ENCODE measurements at places on chromosomes 5 and 9.

DNA sequence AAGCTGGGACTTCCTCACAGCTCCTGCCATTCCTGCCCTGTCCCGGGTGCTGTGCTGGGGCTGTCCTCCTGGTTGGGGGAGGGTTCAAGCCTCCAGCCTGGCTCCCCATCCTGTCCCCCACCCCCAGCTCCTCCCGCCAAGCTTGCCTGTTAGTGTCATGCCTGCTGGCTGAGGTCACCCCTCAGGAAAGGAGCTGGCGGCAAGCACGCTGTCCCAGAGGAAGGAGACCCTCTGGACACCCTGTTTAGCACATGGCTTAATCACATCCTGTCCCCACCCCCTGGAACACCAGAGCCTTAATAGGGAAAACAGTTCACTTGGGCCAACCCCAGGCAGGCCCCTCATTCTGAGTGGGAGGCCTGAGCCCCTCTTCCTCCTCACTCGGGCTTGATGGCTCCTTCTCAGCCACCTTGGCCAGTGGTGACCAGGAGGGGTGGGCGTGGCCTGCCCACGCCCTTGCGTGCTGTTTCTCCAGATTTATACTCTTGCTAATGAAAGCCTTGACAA is 9.2 kb upstream of the PHYHD1 start:
- DNase-seq: no peak

GRCh38 chr9:4875559-4875958 is 82.8 kb downstream of the RCL1 start:
- DNase-seq: no peak

GRCh38 chr9:104263942-104264341 is 169.8 kb downstream of the SMC2 start:
- DNase-seq: no peak

- DNase-seq: no peak
These were observed 10.8 kb downstream of the CDC37L1 start for GRCh38 chr9:4690144-4690543.

DNA sequence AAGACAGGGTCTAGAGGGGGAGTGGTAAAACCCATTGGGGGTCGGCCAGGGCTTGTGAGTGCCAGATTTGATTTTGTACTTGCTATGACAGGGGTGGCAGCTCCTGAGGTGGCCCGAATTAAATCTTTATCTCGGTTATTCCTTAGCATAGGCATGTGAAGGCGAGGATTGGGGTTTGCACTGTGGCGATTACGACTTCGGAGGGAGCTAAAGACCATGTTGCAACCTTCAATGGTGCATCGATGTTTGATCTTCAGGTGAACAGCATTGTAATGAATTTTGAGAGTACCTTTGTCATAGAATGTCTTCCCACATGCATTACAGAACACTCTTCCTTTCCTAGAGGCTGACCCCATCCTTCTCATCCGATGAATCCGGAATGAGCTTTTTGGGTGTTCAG is 433.9 kb downstream of the BNC2 start:
- DNase-seq: no peak

- DNase-seq: no peak
These were observed 267.6 kb downstream of the SPOCK1 start for GRCh38 chr5:137231540-137231939.

- DNase-seq: no peak
These were observed 59.7 kb upstream of the HMHB1 start for GRCh38 chr5:143752165-143752850.

GRCh38 chr5:44774279-44774880 is 34.4 kb upstream of the MRPS30 start:
- DNase-seq: peak; percentile 33

DNA sequence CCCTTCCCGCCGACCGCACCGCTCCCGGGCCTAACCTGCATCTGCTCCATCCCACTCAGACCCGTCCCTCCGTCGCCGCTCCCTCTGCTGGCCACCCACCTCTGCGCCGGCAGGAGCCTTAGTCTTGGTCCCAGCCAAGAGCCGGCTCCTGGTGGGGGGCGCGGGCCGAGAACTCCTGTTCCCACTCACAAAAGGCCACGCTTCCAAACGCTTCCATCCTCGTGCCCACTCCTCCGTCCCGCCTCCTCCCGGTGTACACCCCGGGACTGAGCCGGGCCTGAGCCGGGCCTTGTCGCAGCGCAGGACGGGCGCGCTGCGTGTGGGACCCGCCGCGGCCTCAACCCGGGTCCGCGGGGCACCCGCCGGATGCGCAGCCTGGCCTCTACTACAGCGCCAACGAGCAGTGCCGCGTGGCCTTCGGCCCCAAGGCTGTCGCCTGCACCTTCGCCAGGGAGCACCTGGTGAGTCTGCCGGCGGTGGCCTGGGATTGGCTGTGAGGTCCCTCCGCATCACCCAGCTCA is 7.5 kb downstream of the ADAMTS13 start:
- peak; percentile 51 for DNase-seq

DNA sequence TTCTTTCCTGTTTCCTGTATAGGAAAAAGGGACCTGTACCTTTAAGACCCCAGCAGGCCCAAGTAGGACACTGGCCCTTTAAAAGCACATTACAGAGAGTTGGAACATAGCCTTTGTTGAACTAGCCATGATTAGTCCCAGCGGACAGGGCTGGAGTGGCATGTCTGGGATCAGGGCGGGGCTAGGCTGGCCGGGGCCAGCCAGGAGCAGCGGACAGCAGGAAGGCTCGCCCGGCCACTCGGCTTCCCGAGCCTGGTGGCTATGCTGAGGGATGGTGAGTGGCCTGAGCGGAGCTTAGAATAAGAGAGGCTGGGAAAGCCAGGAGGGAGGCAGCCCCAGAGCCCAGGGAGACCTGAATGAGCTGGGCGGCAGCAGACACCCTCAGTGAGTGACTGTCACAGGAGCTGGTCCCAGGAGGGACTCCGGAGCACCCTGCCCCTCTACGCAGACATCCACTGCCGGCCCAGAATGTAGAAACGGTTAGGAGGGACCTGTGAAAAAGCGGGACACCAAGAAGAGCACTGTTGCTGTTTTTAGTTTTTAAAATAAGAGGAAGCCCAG is 92.1 kb downstream of the DAB2IP start:
- DNase-seq: peak; percentile 81

DNA sequence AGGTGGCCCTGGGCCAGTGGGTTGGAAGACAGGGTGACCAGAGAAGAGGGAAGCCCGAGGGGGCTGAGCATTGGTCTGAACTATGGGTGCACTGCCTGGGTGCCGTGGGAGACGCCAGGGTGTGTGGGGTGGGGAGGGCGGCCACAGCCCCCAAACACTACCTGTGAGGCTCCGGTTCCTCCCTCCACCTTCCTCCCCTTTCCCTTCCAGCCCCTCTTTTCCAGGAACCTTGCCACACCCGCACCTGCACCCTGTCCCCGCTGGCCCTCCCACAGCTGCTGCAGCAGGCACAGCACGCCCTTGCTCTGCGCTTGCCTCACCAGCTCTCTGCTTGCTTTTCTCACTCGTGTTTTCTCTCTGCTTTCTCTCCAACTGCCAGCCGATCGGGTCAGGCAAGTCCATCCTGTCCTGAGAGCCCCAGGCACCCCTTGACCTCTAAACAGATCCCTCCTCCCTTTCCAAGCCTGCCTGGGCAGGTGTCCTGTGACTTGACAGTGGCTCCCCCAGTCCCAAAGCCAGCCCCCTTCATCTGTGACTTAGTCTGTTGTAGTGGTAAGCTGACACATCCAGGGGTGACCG is 193.7 kb downstream of the MSX2 start:
- no peak for DNase-seq

DNA sequence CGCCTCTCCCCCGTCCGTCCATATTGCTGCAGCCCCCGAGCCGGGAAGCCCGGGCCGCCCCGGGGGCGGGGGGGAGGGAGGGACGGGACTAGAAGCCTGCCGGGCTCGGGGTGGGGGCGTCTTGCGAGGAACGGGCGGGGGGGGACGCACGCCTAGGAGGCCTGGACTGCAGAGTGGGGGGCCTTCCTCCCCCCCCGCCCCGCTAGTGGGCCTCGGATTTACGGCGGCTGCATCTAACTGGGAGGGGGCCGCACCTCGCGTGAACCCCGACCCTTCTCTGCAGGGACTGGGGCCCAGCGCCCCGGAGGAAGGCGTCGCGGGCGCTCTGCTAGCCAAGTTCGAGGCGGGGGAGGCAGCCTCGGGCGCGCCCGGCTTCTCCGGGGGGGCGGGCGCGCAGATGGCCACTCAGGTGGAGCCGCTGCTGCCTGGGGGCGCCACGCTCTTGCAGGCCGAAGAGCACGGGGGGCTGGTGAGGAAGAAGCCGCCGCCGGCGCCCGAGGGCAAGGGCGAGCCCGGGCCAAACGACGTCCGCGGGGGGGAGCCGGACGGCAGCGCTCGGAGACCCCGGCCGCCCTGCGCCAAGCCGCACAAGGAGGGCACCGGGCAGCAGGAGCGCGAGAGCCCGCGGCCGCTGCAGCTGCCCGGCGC is at the start of gene LARP1:
Gene LARP1, plus strand, starts transcription at position 17 of the 648 bp plus-strand sequence. Its CDS starts 381 bp downstream, at position 398.
- peak; percentile 45 for DNase-seq

- no peak for DNase-seq
These were observed 739.0 kb downstream of the DTWD2 start for GRCh38 chr5:118249386-118249785.

DNA sequence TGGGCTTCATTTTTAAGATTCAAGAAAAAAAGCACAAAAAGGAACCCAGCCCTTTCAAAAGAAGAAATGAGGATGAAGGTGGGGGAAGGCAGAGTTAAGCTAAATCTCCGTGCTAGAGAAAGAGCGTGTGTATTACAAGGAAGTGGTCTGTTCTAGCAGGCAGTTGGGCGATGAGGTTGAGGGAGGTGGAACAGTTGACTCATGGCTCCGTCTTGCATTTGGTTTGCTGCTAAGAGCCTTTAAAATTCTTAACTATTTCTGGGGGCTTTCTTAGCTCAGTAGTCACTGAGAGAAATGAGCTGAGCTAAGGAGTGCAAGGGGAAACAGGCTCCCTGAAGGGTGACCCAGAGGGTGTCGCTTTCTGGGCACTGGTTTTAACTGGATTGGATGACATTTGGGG is 117.4 kb downstream of the GCNT1 start:
- DNase-seq: no peak

DNA sequence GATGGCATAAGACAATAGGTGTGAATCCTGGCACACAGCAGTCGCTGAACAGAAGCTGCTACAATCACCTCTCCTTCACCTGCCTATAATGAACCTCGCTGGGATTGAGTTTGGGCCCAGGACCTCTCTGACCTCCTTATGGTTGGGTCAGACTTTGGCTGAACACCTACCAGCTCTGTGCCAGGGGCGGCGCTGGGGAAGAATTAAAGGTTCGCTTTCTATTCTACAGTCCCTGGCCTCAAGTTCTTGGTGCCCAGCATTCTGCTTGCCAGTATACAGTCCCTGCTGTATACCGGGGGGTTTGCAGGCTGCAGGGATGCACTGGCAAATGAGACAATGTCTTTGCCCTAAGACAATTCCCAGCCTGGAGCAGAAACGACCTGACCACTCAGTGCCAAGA is 895 bp upstream of the STRBP start:
- no peak for DNase-seq

- no peak for DNase-seq
These were observed 79.4 kb downstream of the SH3GL2 start for GRCh38 chr9:17658237-17658636.

GRCh38 chr9:131997779-131998178 is 81.9 kb downstream of the MED27 start:
- DNase-seq: no peak

- DNase-seq: no peak
These were observed 18.5 kb downstream of the TNPO1 start for GRCh38 chr5:72834924-72835323.

GRCh38 chr5:67305913-67306710 is 109.5 kb upstream of the CD180 start:
- no peak for DNase-seq

GRCh38 chr9:18766989-18767550 is 265.9 kb downstream of the SAXO1 start:
- no peak for DNase-seq

GRCh38 chr5:149837680-149838269 is 106.8 kb downstream of the PDE6A start:
- DNase-seq: peak; percentile 46

DNA sequence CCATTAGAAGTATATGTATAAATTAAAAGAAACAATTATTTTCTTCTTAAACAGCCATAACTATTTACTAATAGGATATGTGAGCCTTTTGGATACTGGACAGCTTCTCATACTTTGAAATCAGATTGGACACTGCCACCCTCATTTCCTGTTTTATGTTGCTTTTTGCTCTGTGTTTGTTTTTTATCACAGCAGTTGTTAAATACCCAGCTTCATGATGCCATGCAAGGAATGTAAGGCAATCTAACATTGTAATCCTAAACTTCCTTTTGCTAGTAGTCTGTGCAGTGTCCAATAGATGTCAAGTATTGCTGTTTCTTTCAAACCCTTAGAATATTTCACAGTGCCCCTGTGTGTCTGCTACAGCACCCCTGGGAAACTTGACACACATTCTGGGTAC is 56.2 kb downstream of the CNTLN start:
- no peak for DNase-seq

GRCh38 chr5:178323541-178323865 is 90.9 kb upstream of the PHYKPL start:
- DNase-seq: no peak

GRCh38 chr5:501831-502184 is 22.4 kb downstream of the SLC9A3 start:
- DNase-seq: no peak

DNA sequence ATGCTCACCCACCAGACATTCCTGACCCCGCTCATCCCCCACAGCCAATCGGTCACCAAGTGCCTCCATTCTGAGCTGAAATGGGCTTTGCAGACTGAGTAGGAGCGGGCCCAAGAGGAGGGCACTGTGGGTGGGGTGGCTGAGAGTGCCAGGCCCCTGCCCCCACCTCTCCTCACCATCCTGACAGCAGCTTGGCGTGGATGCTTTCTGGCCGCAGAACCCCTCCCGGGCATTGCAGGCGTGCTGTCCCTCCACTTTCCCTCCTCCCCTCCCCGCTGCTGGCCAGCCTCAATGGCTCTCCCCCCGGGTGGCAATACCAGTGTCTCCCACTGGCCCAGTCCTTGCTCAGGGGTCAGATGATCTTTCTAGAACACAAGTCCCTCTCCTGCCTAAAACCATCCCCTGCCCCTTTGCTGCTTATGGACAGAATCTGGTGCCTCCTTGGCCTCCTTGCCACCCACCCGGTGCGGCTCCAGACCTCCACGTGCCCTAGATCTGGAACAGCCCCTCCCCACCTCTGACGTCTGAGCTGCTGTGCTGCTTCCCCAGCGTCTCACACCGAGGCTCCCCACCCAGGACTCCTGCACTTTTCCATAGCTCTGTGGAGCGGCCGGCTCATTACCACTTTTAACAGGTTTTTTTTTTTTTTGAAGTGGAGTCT is 6.1 kb downstream of the FLT4 start:
- DNase-seq: no peak

- no peak for DNase-seq
These were observed 100.9 kb downstream of the F2RL2 start for GRCh38 chr5:76522103-76522935.

GRCh38 chr9:123679330-123679987 is 250.5 kb downstream of the DENND1A start:
- no peak for DNase-seq
